ENCODE measurements at places on chromosomes 16 and 17.

DNA sequence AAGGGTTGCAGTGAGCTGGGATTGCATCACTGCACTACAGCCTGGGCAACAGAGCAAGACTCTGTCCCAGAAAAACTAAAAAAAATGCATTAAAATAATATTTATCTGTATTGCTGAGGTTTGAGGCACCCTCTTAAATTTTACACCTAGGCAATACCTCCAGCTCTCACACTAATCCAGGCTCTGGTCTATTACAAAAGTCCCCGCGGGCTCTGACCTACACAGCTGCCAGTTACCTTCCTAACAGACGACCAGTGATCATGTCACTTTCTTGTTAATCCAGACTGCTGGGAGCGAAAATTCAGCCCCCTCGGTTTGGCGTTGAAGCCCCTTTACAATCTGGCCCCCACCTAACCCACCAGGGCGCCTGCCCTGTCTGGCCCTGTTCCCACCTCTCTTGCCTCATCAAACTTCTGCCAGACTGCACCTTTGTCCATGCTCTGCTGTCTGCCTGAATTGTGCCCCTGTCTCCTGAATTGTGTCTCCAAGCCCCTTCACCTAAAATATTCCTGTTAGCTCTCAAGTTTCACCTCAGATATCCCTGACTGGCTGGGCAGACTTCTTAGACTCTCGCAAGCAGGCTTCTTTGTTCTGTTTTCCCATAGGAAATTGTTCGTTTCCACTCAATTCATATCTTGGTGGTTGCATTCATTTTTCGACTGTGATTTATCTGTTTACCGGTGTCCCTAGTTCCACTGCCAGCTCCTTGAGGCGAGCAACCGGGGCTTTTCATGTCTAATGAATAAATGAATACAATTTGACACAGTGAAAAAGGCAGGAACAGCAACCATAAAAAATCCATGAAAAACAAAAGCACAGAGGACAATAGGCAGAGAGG is 65.9 kb downstream of the PITPNC1 start:
- no peak for DNase-seq
- H3K4me1 ChIP-seq: peaks cover 2% of the 10 kb centered on the region
- no peaks in the 10 kb centered on the region for H3K36me3 ChIP-seq
- H3K27me3 ChIP-seq: no peaks in the 10 kb centered on the region

DNA sequence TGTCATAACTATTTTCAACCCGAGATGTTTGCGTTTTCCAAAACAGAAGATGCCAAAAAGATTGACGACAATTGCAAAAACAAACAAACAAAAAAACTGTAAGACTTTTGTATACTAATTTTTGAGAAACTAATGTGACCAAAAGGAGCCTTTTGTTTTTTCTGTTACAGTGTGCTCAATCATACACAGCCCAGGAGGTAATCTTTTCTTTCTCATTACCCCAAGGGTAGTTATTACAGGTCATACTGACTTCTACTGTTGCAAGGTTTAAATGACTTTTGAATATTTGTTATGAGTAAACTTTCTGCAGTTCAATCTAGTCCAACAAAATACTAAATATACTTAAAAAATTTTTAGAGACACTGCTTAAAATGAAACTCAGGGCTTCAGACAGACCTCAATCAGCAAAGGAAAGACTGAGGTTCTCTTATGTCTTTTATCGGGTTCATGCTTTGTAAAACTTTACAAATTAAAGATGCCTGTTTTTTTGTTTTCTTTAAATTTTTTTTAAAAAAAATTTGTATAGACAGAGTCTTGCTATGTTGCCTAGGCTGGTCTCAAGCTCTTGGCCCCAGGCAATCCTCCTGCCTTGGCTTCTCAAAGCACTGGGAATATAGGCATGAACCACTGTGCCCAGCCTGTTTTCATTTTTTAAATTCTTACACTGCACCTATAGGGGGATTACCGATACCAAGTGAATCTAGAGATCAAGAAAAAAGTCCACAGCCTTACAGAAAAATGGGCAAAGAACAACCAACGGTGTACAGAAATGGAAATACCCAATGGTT is 47.6 kb downstream of the SPOP start:
- peaks cover 93% of the 10 kb centered on the region for H3K4me1 ChIP-seq
- H3K27me3 ChIP-seq: no peaks in the 10 kb centered on the region
- no peak for DNase-seq
- H3K4me3 ChIP-seq: peak overlapping the region; percentile 0

DNA sequence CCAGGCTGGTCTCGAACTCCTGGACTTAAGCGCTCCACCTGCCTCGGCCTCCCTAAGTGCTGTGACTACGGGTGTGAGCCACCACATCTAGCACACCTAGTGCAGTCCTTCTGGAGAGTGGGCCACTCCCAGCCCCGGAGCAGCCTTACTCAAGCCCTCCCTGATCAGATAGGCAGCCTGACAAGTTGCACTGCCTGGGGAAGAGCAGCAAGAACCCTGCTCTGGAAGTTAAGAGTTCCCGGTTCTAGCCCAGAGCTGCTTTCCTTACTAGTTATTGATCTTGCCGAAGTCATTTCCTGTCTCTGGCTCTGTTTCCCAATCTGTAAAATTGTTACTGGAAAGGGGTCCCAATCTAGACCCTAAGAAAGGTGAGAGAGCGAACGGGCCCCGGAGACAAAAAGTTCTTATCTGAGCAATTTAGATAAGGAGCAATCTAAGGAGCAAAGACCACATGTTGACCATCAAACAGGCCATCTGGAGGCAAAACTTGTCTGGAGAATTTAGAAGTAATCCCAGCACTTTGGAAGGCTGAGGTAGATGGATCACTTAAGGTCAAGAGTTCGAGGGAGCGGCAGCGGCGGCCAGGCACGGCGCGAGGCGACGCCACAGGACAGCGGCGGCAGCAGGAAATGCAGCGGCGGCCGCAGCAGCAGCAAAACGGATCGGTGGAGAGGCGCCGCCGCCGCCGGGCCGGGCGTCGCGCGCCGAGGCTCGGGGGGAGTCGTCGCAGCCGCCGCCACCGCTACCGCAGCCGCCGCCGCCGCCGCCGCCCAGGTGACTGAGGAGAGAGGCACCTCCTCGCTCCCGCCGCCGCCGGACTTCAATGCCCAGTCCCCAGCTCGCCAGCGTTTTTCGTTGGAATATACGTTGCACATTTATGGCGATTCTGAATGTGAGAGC is 4.3 kb upstream of the NAGLU start:
- H3K36me3 ChIP-seq: no peaks in the 10 kb centered on the region
- H3K4me3 ChIP-seq: peak overlapping the region; percentile 74
- H3K4me1 ChIP-seq: peaks cover 9% of the 10 kb centered on the region
- DNase-seq: no peak
- H3K27me3 ChIP-seq: no peaks in the 10 kb centered on the region

- no peaks in the 10 kb centered on the region for H3K27me3 ChIP-seq
- H3K4me1 ChIP-seq: no peaks in the 10 kb centered on the region
- no peak overlapping the region for H3K27ac ChIP-seq
Observed at GRCh38 chr17:46873941-46874645, 22.7 kb downstream of the WNT9B start.

DNA sequence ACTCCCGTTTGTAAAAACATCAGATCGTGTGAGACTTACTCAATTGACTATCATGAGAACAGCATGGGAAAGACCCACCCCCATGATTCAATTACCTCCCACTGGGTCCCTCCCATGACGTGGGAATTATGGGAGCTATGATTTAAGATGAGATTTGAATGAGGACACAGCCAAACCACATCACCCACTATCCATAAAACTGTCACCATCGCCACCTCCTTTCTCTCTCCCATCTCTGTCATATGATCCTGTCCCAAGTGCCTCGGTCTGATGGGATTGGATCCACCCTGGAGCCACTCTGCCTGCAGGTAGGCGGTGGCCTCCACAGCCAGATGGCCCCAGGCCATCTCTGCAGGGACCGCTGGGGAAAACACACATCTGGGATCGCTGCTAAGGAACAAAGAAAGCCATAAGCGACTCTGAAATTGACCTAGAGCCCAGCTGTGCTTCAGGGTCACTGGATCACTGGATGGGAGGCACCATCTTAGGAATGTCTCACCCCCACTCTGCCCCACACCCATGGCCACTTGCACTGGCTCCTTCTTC is 61.2 kb downstream of the TMEM186 start:
- H3K27me3 ChIP-seq: no peaks in the 10 kb centered on the region
- no peak overlapping the region for H3K27ac ChIP-seq
- no peaks in the 10 kb centered on the region for H3K4me1 ChIP-seq
- no peak overlapping the region for H3K4me3 ChIP-seq

GRCh38 chr16:67425580-67425979 is 5.3 kb upstream of the HSD11B2 start:
- no peak overlapping the region for H3K4me3 ChIP-seq
- no peak overlapping the region for H3K27ac ChIP-seq
- DNase-seq: no peak
- H3K4me1 ChIP-seq: peaks cover 5% of the 10 kb centered on the region
- no peaks in the 10 kb centered on the region for H3K27me3 ChIP-seq

GRCh38 chr17:68035131-68035522 is 408 bp upstream of the KPNA2 start:
- peaks cover 17% of the 10 kb centered on the region for H3K4me1 ChIP-seq
- peaks cover 10% of the 10 kb centered on the region for H3K36me3 ChIP-seq
- no peak overlapping the region for H3K27ac ChIP-seq
- peak; percentile 77 for DNase-seq

DNA sequence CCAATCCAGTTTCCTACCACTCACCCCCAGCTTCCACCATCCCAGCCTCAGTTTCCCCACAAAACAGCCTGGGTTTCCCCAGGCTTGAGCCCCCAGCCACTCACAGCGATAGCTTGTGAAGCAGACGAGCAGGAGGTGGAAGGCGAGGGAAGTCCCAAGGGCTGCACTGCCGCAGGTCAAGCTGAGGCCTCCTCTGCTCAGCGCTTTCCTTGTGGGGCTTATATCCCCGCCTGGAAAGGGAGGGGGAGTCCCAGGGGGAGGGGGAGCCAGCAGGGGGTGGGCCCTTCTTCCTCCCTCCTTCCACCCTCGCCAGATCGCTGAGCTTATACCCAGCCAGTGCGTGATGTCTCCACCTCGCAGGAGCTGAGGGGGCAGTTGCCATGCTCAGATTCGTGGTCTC is at the start of gene PYY:
Gene PYY (minus strand): TSS at position 195 of the 400 bp plus-strand sequence. CDS start 457 bp downstream, outside the sequence.
- DNase-seq: no peak
- H3K4me1 ChIP-seq: peaks cover 3% of the 10 kb centered on the region
- H3K27me3 ChIP-seq: peaks cover 15% of the 10 kb centered on the region
- H3K36me3 ChIP-seq: no peaks in the 10 kb centered on the region
- peak within 1 kb of the TSS; percentile 23 for H3K4me3 ChIP-seq

- DNase-seq: no peak
- H3K36me3 ChIP-seq: peaks cover 9% of the 10 kb centered on the region
- no peaks in the 10 kb centered on the region for H3K27me3 ChIP-seq
Observed at GRCh38 chr16:68062910-68063393, 22.2 kb upstream of the NFATC3 start.

DNA sequence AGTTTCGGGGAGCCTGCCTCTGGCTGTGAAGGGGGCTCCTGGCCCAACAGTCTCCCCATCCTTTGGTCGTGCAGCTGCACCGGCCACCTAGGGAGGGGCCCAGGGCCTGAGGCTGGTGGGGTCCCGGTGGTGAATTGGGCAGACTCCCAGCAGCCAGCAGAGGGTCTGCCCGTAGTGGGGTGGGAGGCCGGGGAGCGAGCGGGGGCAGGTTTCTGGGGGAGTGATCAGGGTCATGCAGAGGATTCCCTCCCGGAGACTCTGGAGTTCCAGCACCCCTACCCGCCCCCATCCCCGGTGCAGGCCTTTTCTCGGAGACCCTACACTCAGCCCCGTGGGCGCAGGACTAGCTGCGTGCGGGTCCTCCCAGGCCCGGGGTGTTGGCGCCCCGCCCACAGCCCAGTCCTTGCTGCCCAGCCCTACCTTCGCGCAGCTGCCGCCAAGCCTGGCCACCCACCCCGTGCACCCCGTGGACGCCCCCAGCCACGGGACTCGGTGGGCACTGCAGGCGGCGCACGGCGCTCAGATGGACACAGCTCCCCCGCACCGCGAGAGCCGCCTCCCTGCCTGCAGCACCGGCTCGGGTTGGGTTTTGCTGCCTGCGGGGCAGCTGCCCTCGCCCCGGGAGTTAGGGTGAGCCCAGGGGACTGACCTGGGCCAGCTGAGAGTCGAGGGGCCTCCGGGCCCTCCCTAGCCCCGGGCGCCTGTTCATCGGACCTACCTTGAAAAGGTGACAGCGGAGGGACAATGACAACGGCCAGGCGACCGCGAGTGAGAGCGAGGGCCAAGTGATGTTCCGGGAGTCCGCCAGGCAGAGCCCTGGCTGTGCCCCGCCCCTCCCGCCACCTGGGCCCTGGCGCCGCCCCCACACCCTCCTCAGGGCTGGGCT is at the start of gene GNG13:
Gene GNG13 (minus strand): TSS at position 787 of the 886 bp plus-strand sequence. CDS start 1,657 bp downstream, outside the sequence.
- H3K27ac ChIP-seq: no peak within 1 kb of the TSS
- DNase-seq: no peak
- no peaks in the 10 kb centered on the region for H3K36me3 ChIP-seq
- no peaks in the 10 kb centered on the region for H3K4me1 ChIP-seq
- H3K4me3 ChIP-seq: no peak within 1 kb of the TSS

All from thoracic aorta (tissue), 2 donors.